ENCODE measurements at places on chromosomes 2 and 18.
A peak's percentile ranks its signal among the peaks of the same experiment; 100 is the strongest.

DNA sequence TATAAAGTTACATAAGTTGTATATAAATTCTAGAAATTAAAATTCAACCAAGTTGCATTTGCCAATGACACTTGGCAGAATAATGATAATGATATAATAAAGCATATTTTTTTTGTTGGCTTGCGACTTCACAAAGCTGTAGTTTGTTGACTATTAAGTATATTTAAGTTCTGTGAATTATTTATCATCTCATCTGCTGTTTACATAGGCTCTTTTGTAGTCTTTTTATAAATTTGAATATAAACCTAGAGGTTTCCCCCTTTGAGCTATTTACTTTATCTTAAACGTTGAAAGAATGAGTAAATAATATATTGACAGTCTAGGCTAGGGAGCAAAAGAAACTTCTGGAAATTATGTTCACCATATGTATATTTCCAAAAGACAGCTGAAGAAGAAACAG is 32.9 kb downstream of the C18orf63 start:
- no peak for DNase-seq

DNA sequence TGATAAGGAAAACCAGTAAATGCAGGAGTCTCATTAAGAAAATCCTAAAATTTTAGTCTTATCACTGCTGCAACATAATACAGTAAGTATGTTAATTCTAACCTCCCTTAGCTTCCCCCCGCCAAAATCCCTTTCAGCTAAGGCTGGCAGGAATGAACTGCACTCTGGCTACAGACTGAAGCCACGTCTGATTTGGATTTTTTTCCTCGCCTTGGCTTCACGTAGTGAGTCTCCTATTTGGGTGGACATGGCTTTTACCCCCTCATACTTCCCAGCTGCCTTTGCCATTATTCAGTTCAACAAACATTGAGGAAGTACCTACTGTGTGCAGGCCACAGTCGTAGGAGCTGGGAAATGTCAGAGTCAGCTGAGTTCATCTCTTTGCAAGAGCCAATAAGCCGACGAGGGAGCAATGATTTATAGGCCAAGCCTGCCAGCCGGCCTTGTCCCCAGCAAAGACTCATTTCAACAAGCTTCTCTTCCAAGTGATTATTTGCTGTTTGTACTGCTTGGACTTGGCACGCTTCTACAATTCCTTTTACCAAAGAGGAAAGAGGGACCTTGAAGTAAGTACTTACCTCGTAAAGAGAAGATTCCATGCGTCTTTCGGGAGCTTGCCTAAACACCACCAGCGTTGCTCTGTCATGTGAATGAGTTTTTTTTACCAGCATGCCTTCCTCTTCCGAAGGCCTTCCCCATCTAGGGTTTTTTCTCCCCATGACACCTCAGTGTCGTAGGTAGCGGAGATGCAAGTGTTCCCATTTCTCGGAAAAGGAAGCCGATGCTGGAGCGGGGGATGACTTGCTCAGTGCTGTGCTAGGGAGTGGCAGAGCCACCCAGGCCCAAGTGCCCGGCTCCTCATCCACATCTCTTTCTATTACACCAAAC is 138.6 kb downstream of the KLHL29 start:
- DNase-seq, result no peak

DNA sequence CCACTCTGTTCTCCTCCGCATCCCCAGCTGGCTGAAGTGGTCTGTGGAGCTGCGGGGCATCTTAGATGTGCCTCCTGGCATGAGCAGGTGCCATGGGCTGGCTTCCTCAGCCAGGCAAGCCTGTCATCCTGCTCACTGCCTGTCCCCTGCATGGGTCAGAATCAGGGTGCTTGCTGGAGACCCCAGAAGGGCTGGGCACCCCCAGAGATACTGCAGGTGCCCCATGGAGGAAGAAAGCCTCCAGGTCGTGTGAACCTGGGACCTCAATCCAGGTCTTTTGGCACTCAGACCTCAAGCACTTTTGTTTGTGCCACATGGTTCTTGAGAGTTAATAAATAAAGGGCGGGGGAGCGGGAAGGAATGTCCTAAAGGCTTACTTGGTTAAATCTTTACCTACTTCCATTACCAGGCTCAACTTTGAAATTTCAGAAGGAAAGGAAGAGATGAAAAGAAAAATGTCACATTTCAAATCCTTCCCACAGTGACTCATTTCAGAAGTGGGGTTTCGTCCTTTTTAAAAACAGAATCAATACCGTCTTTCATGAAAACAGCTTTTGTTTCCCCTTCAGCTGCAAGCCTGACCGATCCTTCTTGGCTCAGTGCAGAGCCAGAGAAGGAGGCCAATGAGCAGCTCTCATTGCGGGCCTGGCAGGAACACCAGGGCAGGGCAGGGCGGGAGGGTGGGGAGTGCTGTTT is 69.9 kb downstream of the RHOB start:
- peak; percentile 69 for DNase-seq

GRCh38 chr2:105782123-105782522 is 37.4 kb downstream of the NCK2 start:
- no peak for DNase-seq

- DNase-seq, result no peak
Measured at GRCh38 chr2:182585001-182585400, 131.1 kb upstream of the DNAJC10 start.

- no peak for DNase-seq
Measured at GRCh38 chr2:160901613-160902012, 258.6 kb upstream of the TANK start.

GRCh38 chr2:36892805-36893204 is 73.5 kb downstream of the STRN start:
- no peak for DNase-seq

- DNase-seq, result no peak
Measured at GRCh38 chr2:190942697-190943096, 62.1 kb downstream of the GLS start.

DNA sequence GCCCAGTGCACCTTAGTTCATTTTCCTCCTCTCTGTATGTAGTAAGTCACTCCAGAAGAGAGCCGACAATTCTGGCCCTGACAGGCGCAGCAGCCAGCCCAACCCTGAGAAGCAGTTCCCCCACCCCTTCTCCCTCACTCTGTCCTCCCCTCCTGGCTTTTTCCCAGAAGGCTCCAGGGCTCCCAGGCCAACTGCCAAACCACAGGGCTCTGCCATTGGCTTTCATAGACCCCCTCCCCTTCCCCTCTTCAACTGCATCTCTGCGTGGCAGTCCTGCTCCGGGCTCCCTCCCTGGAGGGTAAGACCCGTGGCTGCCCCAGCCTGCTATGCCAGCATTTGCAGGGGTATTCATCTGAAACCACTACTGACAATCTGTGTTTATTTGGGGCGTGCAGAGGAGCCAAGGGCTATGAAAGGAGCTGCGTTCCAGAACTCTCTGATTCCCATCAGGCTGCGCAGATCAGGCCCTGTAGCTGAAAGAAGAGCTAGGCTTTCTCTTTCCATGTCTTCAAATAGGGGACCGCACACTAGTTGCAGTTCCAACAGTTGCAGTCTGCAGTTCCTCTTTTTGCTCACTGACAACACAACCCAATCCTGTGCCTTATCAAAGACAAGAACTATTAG is 388.6 kb upstream of the TNP1 start:
- peak; percentile 30 for DNase-seq

GRCh38 chr2:129242269-129242668 is 737.2 kb upstream of the RAB6C start:
- no peak for DNase-seq

DNA sequence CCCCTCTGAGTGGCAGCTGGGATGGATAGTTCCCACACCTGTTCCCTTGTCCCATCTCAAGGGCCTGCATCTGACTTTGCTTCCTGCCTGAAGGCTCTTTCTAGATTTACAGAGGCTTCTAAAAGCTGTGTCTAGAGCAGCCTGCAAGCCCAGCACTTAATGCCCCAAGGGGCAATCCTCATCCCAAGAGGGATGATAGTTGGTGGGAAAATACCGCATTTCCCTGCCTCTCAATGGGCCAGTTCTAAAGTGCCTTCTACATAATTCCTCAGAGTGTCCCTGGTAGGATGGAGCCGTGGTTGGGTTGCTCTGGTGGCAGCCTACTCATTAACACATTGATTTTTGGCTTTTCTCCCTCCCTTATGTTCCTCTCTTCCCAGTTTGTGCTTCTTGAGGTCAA is 29.5 kb downstream of the LAMA3 start:
- DNase-seq, result no peak

GRCh38 chr2:40039549-40039948 is 260.5 kb upstream of the THUMPD2 start:
- no peak for DNase-seq

DNA sequence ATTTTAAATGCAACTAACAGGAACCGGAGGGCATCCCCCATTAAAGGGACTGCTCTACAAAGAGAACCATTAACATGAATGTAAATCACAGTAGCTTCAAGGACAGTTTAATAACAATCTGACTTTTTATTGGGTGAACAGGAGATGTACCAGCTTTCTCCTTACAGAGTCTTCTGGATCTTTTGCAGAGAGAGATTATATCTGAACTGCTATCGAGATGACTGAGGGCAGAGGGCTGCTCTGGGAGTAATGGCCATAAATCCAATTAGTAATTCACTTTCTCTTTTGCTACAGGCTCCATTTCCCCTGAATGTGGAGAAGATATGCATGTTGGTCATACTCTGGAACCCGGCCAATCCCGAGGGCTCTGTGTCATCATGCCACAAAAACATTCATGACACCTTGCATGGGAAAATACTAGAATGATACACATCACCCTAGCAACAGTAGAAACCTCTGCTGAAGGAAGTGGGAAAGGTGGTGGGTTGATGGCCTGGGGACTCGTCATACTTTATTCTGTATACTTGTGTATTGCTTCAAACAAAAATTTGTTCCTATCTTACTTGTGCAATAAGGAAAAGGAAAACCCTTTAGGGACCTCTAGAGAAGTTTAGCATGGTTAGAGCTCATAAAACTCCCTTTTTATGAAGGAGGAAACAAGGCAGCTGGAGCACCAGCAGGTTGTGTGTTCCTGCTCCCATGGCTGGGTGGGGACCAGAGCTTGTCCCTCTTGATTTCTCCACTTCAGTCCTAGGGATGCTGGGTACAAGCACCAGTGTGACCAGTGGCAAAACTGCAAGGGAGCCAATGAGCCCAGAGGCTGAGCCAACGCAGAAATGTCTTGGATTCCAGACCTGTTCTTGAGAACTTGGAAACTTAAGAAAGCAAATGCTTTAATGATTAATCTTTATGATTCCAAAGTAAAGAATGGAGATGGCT is 26.0 kb downstream of the CTAGE1 start:
- DNase-seq, result no peak

DNA sequence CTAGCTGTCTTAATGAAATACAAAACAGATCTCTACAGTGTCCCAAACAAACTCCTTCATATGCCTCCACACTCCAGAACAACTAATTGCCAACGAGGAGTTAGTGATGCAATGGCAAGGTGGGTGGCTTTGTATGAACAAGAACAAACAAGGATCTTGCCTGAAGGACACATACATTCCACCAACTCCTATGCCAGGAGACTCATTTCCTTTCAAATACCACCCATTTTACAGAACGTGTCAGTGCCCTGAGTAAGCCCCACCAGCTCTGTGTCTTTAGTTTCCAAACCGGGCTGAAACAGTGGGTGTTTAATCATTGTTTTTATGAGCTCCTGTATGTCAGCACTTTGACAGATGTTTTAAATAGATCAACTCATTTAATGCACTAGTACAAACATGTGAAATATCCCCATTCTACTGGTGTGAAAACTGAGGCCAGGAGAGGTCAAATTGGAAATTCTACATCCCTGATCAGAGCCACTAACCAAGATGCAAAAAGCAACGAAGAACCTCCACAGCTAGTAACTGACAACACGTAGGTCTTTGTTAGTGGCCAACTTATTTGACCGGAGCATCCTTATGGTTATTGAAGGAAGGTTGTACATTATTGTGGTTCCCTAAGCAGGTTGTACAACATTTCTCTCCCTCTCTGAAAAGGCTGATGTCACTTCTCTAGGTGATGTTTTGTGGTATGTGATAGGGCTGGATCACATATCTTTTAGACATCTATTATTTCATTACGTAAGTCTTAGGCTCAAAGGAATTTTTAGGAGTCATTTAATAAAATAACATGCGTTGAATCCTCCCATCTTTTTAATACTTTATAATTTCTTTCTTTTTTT is 534.9 kb upstream of the TNP1 start:
- no peak for DNase-seq

DNA sequence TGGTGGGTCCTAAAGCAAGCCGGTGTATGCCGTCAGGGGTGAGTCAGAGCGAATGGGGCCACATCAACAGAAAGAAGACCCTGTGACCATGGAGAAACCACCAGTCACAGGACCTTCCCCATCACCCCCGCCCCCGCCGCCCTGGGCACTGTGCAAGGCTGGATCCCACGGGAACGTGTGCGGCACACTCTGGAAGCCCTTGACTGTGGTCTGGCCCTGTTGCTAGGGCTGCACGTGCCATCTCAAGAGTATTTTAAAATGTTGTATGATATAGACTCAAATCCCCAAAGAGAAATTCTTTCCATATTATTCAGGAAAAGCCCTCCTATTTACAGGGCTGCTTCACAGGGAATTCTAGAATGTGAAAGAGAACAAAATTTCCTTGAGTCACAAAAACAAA is 174.8 kb downstream of the BCL2 start:
- no peak for DNase-seq

GRCh38 chr18:78722929-78723710 is 256.5 kb upstream of the SALL3 start:
- no peak for DNase-seq

GRCh38 chr18:3758531-3758930 is 308.6 kb downstream of the TGIF1 start:
- no peak for DNase-seq

DNA sequence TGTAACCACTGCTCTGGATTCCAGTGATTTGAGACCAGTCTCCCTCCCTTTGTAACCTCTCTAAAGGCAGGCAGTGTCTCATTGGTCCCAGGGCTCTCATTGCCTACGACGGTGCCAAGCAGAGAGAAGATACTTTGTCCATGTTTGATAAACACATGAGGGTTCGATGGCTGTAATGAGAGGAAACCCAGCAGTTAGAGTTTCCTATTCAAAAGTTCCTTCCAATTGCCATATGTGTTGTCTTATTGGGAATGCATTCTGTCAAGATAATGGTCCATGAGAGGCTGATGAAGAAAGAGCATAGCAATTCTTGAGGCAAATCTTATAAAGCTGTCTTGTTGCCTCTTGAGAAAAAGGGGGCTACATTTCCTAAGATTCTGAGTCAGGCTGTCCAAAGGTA is 292.5 kb downstream of the LRRTM1 start:
- no peak for DNase-seq

GRCh38 chr2:199627417-199627816 is 169.7 kb upstream of the SATB2 start:
- no peak for DNase-seq

Data from GM13977 (cell line).